ENCODE measurements at places on chromosomes 12 and 14.

GRCh38 chr12:101954113-101954512 lies 76.7 kb downstream of the DRAM1 start:
- DNase-seq: no peak

GRCh38 chr12:11727133-11727664 lies 77.7 kb downstream of the ETV6 start:
- no peak for DNase-seq

- no peak for DNase-seq
Observed at GRCh38 chr14:74710480-74710879, 2.4 kb downstream of the AREL1 start.

DNA sequence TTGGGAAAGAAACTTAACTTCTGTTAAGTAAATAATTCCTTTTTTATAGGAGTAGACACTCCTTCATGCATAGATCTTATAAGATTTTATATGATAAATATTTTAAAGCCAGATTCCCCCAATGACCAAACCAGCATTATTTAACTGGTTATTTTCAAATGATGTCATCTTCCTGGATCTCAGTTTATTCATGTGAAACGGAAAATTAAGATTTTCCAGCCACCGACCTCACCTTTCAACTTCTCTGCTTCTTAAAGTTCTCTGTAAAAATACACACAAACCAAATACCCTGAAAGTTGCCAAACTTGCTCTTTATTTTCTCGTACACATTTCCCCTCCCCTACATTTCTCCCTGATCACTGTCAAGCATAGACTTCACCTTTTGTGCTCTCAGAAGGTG lies 364.2 kb downstream of the GALC start:
- DNase-seq: no peak

DNA sequence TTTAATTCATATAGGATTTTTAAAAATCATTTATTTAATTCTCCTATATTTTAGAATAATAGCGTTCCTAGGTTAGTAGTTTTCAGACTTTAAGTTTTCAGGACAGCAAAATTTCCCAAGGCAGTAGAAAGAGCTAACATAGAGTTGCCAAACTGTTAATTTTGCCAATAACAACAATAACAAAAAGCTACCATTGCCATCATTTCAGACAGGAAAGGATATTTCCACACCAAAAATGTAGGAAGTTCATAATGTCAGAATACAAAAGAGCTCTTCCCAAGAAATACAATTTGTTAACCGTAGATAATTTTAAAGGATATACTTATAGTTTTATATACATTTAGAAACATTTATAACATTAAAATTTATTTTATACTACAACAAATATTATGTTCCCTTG lies 81.4 kb upstream of the EEA1 start:
- DNase-seq: no peak
